AG10803 (cell line): ENCODE measurements at places on chromosomes 4 and X.

GRCh38 chr4:142645475-142646108 is 200.5 kb downstream of the INPP4B start:
- DNase-seq: no peak

DNA sequence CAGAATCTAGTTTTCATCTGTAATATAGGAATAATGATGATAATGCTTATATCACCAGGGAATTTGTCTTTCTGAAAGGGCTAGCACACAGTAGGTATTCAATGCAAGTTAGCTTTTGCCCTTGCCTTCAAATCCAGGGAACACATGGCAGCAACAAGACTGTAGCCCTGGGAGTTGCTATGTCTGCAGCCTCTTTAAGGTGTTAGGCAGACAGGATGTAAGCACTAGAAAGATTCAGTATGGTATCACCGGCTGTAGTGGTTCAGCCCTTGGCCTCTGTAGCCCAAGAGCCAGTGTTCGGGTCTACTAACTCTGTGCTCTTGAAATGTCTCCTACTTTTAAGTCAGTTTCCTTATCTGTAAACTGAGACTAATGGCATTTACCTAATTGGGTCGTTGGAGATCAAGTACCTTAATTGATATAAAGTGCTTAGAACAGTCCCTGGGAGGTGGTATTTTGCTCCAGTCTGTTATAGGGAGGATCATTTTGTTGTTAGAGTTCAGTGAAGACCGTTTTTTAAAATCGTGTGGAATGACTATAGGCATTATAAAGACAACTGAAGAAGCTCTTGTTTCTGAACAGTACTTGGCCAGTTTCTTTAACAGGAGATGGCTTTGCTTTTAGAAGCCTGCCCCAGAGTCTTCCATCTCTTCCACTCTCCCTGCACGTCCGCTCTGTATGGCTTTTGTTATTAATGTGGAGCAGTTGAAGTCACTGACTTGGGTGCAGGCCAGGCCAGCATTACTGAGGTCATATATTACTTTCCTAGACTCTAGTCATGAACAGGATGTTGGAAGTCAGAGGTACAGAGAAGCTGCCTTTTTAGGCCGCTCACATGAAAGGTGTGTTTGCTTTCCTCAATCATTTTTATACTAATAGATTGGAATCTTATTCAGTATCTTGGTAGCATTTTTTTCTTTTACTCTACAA is 44.8 kb downstream of the GAB1 start:
- DNase-seq: peak; percentile 80

- peak; percentile 96 for DNase-seq
These were observed 161.5 kb downstream of the PPARGC1A start for GRCh38 chr4:23728393-23728792.

GRCh38 chr4:112765317-112765974 is 128.5 kb downstream of the LARP7 start:
- no peak for DNase-seq

- no peak for DNase-seq
These were observed 537.8 kb upstream of the BOD1L1 start for GRCh38 chr4:14165222-14165920.

DNA sequence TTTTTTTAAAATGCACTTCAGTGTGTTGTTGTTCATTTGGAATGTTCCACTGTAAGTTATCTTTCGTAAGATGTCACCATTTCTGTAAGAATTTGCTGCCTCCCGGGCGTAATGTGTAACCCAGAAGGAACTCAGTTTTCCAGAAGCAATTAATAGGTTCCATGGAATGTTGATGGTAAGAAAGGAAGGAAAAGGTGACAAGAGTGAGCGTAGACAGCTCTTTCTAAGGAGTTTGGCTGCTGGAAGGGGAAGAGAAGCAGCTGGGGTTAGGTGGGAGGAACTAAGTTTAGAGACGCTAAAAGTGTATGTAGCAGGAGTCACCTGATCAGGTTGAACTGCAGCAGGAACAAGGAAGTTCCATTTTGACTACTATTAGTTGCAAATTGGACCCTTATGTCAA is 35.9 kb downstream of the PNMA5 start:
- peak; percentile 4 for DNase-seq

GRCh38 chr4:124055896-124056295 is 656.6 kb downstream of the ANKRD50 start:
- peak; percentile 13 for DNase-seq
